Memory B cell (primary cell): ENCODE measurements at places on chromosomes 3 and 15.

DNA sequence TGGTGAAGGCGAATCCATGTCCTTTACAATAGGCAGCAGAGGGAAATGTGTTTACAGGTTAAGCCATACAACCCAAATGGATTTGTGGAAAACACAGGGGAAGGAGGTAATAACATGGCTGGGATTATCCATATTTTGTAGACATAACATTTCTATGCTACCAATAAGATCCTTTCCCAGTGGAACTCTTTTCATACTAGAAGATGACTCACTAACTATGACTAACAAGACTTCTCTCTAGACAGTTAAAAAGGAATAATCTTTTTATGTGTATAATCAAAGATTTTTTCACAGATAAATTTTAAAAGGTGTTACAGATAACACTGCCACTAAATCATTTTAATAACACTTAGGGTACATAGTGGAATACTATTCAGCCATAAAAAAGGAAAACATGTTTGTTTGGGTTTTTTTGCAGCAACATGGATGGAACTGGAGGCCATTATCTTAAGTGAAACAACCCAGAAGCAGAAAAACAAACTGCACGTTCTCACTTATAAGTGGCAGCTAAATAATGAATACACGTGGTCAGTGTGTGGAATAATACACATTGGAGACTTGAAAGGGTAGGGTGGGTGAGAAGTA, 39.6 kb downstream of the VPS13C start:
- DNase-seq: no peak

DNA sequence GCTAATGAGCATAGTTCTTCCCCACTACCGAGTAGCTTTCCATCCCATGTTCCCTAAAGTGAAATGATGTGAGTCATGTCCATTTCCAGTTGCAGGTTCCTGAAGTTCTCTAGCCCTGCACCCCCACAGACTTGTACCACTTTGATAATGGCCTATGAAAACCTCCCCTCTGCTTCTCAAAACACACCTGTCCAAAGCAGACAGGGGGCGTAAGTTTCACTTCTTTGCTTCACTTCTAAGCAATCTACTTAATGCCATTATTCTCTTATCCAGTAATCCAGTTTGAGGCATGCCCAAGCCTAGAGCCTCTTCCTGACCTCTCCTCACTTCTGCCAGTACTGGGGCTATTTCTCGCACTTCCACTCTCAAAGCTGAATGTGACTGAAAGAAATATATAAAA, 305.1 kb downstream of the IGSF11 start:
- DNase-seq: no peak

DNA sequence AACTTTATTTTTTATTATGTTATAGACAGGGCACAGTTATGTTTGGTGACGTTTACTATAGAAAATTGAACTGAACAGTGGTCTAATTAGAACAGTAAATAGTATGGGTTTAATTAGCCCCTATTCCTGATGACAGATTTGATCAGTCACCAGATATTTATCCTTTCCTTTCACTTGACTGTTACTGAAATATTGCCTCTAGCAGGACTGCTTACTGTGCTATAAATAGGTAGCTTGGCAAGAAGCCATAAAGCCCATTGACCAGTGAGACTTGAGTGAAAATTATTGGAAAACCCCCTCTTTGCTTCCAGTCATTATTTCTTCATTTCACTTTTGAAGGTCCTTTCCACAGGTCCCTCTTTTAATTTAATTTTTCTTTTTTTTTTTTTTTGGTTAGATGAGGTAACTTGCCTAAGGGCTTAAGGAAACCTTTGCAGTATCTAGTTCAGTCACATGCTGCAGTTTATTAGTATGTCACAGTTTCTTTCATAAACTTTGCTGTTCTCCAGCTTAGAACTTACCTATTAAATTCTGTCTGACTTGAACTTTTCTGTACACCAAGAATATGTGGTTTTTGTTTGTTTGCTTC, 115.6 kb downstream of the ADAMTSL3 start:
- no peak for DNase-seq

GRCh38 chr15:85541744-85542143, 161.3 kb downstream of the AKAP13 start:
- DNase-seq: no peak

DNA sequence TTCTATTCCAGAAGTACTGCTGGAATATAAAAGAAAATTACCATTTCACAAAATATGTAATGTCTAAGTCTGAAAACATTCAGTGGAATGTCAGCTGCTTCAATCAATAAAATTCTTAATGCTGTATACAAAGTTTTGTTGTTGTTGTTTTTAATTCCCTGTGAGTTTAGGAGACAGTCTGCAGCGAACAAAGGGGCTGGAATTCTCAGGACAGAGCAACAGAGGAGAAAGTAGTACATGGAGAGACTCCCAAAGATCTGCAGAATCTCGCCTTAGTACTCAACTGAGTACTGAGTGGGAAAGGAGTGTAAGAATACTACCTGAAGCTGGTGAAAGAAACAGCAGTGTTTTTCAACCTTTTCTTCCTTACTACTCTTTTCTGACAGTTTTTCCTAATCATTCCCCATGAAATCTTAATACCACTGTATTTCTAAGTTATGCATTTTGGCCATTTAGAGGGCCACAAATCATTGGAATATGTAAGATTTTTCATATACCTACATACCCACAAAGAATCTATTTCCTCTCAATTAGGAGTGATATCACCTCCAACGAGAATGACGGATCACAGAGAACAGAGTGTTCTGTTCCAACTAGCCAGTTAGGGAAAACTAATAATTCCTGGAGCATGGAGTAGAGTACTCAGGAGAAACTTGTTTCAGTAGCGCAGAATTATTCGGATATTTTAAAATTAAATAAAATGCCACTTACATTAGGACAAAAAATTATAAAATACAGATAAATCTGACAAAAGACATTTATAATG, 16.0 kb downstream of the ANKRD28 start:
- no peak for DNase-seq

- DNase-seq: no peak
These were observed 28.1 kb upstream of the GHSR start for GRCh38 chr3:172476347-172476746.

GRCh38 chr15:46708226-46708625, 1009.1 kb upstream of the SEMA6D start:
- DNase-seq: no peak
